ENCODE measurements at places on chromosomes 1 and 21.
A peak's percentile ranks its signal among the peaks of the same experiment; 100 is the strongest.

- DNase-seq: no peak
These were observed 359.9 kb upstream of the ST6GALNAC5 start for GRCh38 chr1:76507376-76507775.

- no peak for DNase-seq
These were observed 23.2 kb downstream of the RUNX3 start for GRCh38 chr1:24906760-24907490.

DNA sequence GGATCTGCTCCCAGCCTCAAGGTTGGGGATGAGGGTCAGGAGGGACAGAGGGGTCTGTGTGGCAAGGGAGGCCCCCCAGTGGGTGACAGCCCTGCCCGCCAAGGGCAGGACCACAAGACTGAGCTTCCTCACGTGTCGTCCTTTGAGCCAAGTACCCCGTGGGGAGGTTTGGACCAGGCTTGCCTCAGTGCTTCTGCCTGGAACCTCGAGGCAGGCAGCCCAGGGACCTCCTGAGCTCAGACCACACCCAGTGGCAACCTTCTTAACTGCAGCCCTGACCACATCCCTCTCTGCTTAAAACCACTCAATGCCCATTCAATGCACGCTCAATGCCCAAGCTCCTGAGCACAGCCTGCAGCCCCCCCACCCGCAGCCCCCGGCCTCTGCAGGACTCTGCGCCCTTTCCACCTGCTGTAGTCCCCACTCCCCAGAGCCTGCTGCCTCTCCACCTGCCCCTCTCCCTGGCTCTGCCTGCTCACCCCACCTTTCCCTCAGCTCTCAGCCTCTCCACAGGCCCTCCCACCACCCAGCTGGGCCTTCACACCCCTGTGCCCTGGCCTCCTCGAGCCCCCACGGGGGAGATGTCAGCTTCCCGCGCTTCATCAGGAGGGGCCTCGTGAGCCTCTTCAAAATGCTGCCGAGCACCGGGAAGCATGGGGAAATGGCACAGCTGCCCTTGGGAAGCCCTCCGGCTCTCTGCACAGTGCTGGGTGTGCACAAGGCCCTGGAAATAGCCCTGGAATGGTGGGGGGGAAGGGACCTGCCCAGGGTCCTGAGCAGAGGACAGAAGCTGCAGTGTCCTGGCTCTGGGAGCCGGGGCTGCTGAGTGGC is 129.3 kb upstream of the VAMP3 start:
- no peak for DNase-seq

DNA sequence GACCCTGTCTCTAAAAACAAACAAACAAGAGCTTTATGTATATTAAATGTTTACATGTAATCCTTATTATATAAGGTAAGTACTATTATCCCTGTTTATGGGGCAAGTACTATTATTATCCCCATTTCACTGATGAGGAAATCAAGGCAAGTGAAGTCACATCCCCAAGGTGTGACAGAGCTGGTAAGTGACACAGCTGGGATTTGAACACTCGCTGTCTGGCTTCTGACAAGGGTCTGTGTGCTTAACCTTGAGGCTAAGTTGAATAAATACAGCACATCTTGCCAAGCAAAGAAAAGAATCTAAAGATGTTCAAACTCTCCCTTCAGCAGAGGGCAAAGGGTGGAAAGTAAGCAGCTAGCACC is 167.9 kb upstream of the IRF2BP2 start:
- DNase-seq: peak; percentile 33

DNA sequence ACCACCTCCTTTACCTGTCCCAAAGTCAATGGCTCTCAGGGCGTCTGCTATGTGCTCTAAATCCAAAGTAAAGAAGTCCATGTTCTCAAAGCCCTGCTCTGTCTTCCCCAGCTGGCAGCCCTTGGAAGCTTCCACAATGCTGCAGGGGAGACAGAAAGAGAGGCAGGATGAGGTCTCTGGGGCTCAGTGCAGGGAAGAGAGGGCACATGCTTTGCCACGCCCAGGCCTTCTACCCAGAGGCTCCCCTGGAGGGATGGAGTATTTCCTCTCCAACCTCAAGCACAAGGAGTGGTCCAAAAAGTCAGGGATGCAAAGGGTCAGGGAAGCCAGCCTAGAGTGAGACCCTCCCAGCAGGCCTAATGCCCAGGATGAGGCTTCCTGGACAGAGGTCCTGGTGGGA is 10.2 kb downstream of the TRIM63 start:
- DNase-seq: no peak

- no peak for DNase-seq
These were observed 2.3 kb downstream of the PBXIP1 start for GRCh38 chr1:154953611-154954038.

- no peak for DNase-seq
These were observed 45.3 kb upstream of the SAMSN1 start for GRCh38 chr21:14591377-14591776.

DNA sequence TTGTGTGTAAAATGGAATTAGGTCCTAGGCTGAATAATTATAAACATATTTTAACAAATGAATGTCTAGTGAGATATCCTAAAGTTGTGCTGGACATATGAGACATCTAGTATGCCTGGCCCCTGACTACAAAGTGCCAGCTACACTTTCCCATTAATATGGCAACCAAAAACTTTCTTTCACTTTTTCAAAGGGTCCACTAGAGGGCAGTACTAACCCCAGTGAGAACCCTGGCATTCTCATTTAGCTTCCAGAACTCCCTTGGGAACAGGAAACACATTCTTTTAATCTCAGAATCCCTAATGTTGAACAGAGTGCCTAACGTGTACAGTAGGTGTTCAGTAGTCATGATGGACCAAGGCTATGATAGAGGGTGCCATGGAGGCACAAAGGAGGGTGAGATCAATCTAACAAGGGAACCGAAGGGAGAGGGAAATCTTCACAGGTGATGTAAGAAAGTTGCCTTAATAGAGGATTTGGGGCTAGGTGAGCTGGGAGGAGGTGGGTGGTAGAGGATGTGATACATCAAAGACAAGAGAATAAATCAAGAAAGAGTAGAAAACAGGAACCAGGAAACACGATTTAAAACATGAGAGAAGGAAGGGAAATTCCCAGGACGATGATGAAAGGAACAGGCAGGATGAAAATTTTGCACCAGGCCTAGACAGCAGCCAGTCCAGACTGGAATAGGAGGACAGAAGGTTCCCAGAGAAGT is 41.6 kb downstream of the NSL1 start:
- DNase-seq: peak; percentile 89

GRCh38 chr1:86396498-86396890 is 371 bp upstream of the ODF2L start:
- no peak for DNase-seq

DNA sequence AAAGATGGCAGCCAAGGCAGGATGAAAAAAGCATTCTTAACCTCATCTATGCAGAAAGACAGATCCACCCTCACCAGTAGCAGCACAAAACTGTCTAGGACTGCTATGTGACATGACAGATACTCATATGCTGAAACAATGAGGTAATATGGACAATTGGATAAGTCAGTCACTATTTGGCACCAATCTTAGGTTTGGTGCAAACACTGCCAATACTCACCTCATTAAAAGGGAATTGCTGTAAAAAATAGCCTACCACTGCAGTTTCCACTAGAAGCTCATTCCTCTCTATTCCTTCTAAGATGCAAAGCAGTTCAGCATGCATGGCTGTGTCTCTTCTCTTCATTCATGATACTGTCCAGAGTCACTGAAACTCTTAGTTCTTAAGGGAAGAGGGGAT is 91.7 kb downstream of the TBX15 start:
- DNase-seq: no peak

DNA sequence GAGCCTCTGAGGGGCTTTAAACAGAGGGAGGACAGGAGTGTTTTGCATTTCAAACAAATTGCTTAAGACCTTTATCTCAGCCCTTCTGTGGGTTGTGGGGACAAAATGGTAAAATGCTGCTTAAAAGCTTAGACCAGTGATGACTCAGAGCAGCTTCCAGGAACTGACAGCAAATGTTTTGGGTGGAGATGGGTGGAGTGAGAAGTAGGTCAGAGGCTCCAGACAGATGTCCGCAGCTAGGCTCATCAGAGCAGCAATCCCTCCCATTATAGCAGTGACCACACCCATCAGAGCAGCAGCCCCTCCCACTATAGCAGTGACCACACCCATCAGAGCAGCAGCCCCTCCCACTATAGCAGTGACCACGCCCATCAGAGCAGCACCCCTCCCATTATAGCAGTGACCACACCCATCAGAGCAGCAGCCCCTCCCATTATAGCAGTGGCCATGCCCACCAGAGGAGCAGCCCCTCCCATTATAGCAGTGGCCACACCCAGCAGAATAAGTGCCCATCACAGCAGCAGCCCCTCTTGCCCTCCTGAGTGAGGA is 532.2 kb downstream of the MATN1 start:
- DNase-seq: no peak

DNA sequence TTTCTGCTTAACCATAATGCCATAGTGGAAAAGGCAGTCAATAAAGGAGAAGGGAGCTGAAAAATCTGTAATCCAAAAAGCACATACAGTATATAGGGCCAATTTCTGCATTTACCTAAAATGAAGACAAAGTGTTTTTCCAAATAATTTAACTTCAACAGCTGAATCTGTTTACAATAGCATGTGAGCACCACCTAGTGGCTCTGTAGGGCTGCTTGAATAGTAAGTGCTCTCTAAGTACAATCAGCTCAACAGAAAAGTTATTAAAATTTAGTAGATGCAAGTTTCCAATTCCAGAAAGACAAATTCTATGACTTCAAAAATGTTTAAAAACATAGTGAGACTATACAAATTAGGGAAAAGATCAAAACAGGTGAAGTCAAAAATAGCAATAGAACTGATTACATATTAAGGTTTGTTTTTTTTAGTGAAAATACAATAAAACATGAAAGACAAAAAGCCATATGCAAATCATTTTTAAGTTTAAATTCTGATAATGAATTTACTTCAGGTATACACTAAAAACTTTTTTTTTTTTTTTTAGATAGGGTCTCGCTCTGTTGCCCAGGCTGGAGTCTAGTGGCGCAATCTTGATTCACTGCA is 220.0 kb downstream of the SETD4 start:
- peak; percentile 74 for DNase-seq

DNA sequence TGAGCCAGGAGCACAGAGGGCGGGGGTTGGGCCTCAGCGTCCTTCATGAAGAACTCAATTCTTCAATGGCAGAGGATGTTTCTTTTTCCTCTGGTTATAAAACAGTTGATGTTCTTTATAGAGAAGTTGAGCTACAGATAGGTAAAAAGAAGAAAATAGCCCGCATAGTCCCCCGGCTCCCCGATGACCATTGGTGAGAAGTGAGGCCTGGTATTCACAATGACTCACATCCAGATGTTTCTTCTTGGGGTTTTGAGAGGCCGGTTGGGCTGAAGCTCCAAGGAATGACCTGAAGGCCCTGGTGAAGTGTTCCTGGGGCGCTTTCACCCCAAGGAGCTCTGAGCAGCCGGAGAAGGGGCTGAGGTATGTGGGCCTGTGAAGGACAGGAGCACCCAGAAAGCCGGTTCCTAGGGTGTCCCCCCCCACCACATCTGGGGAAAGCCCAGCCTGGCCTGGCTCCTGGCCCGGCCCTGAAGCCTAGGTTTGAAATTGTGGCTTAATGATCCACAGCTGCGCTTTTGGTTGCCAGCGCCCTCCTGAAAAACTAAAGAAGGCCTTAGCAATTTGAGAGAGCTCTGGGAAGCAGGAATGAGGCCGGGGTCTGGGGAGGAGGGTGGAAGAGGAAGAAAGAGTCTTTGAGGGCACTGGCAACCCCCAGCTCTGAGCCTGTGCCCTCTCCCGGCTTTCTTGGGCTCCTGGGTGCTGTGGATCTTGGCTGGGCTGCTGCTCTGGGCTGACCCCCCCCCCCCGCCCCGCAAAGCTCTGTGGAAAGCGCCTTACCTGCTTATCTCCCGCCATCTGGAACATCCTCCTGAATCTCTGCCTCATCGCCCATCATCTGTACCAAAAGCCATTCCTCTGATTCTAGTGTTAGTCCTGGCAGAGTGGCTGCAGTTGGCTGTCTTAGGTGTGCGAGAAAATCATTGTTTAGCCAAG is 444.7 kb downstream of the CAMTA1 start:
- DNase-seq: no peak

DNA sequence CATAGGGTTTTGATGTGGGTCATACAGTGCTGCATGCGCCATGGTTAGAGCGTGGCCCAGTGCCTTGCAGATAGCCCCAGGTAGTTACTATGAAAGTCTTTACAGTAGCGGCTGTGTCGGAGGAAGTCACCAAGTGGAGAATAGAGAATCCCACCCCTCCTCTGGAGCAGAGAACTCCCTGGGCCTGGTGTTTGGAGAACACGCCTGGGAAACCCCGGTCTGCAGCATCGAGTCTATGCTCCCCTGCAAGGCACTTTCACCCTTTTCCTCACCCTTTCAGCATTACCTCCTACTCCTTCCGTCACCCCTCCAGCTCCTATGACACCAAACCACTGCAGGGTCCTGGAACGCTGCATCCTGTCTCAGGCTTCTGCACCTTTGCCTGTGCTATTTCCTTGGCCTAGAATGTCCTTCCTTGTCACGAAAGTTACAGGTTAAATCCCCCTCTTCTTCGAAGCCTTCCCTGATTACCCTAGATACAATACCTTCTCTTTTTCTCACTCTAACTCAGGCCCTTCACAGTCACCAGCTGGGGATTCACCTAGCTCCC is 2.7 kb upstream of the SLC1A7 start:
- DNase-seq: no peak

DNA sequence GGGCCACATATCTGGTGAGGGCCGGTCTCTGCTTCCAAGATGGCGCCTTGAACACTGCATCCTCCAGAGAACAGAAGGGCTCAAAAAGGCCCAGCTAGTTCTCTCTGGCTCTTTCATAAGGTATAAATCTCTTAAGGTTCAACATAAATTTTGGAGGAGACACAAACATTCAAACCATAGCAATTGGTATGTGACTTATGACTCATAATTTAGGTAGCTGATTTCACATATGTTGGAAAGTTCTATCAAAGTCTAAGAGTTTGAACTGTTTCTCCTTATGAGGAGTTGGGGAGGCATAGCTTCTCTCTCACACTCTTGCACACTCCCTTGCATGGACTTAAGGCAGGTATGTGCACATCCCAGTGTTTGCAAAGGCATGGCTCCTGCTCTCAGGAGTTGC is 5.1 kb upstream of the FYB2 start:
- DNase-seq: no peak

- no peak for DNase-seq
These were observed 24.5 kb downstream of the COA6 start for GRCh38 chr1:234397732-234398131.

- DNase-seq: no peak
These were observed 11.8 kb upstream of the RPL5 start for GRCh38 chr1:92820024-92820423.

- no peak for DNase-seq
These were observed 582.6 kb upstream of the TMPRSS15 start for GRCh38 chr21:18986197-18986596.

GRCh38 chr1:241411776-241412338 is 54.9 kb upstream of the RGS7 start:
- DNase-seq: no peak

All from DMS53 (cell line).